ENCODE measurements at places on chromosomes 16 and 17. TPM values are rescaled to one million over a fixed set of nuclear protein-coding genes. Genes with fewer than 3 reads are reported as not detected.

- DNase-seq: no peak
Observed at GRCh38 chr17:64259922-64260321, 3.1 kb downstream of the TEX2 start.

Gene DLX4
- total RNA-seq: 0.55 TPM

Gene SLC12A3
- total RNA-seq: not detected

DNA sequence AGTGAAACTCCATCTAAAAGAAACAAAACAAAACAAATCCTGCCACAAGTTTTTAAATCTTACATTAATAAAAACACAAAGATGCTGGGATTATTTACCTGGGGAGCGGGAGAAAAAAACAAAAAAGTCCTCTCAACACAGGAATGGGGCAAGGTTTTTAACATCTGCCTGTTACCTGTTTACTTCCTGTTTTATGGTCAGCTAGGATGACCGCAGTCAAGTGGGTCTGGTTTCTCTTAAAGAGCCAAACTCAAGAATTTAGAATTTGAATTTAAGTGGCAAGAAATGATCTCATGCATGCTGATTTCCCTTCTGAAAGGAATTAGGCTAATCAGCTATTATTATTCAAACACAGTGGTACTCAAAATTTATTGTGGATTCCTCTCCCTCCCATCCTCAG is 39.7 kb upstream of the TBC1D3K start:
- DNase-seq: no peak

Gene BCO1
- not detected for total RNA-seq

DNA sequence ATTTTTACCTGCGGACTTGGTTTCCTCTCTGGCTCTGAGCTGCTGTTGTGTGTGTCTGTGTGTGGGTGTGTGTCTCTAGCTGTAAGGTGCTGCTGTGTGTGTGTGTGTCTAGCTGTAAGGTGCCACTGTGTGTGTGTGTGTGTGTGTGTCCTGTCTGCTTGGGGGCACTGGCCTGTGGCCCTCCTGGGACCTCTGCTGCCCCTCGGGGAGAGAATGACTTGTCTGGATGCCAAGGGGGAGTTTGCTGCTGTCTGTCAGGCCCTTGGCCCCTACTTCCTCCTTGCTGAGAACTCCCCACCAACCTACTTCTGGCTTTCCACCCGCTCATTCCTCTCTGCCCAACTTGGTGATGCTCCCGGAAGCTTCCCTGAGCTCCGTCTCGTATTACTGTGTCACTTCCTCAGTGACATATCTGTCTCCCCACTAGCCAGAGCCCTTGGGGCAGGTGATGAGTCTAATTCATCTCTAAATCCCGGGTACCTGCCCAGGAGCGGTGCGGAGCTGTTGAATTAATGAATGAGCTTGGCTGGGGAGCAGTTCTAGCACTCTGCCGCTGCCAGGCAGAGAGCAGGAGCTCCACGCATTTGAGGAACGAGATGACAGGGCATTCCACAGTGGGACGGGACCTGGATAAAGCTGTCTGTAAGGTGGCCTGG is 3.5 kb upstream of the LASP1NB start:
- DNase-seq: no peak

GRCh38 chr17:10628756-10629155 is 28.4 kb downstream of the MYH3 start:
- peak; percentile 82 for DNase-seq

DNA sequence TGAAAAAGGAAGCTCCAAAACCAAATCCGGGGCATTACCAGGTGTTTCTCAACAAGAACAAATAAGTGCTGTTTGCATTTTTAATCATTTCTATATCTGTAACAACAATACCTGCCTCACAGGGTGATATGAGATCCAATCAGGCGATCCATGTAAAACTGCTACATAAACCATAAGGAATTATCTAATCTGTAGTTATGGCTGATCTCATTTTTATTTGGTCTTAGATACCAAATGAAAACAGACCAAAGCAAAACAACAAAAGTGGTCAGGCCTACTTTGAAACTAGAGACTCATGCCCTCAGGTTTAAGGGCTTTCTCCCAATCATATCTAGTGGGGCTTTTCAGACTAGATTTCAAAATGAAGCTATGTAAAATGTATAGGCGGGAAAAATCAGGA is 28.3 kb downstream of the XPO6 start:
- no peak for DNase-seq

- DNase-seq: no peak
Observed at GRCh38 chr16:78256686-78257375, 157.4 kb downstream of the WWOX start.

Gene C1QTNF8
- total RNA-seq: not detected

GRCh38 chr17:1144162-1144561 is 35.6 kb downstream of the ABR start:
- DNase-seq: no peak

Gene WFDC1
- total RNA-seq: 1.4 TPM

Gene KIF19
- 1.9 TPM for total RNA-seq

Gene CSH1
- not detected for total RNA-seq

DNA sequence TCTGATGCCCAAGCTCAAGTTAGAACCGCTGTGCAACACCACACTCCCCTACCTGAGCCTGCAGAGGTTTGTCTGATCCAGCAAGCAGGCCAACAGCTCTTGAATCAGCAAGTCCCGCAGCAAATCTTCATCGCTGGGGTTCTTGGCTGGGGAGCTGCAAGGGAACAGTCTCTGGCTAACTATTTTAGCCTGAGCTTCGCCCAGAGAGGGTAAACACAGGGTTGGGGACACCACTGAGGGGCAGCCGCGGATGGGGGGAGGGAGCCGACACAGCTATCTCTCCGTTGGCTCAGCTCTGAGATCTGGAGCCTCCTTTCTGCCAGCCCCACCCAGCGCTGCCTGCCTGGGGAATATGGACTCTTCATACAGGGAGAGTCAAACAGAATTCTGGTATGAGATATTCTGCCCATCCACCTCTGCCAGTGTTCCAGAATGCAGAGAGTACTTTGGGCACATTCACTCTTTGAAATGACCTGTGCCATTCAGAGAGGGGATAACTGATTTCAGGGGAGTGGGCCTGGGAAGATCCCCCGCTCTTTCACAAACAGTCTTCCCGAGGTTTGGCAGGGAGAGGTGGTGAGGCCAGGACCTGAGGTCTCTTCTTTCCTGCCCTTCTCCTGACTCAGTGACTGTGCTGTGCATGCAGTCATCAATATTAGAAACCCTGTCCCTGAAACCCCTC is 7.4 kb downstream of the GIP start:
- no peak for DNase-seq

DNA sequence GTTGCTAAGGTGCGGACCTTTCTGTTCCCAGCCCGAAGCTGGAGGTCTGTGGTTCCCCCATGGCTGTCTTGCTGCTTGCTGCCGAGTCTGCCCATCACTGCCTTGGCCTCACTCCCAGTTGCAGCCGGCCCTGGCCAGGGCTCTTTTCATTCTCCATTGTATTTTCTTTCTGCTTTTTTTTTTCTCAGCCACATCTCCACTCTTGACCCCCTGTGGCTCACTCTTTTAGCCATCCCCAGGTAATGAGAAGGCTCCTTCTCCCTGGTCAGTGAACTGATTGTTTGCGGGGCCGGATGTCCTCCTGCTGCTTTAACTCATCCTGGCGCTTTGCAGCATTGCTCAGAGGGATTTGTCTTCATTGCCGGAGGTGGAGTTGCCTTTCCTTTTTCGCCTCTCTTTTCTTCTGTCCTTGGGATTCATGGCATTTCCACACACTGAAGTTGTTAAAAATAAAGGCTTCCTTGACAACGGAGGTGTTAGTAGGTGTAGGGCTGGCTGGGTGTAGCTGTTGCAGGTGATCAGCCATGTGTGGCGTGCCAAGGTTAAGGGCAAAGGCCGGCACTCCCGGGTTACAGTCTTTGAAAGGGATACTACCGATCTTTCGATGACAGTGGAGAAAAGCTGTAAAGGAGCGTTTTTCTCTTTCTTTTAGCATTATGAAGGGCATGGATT is 34.1 kb downstream of the MAP2K6 start:
- DNase-seq: no peak

GRCh38 chr16:17307504-17307903 is 163.3 kb downstream of the XYLT1 start:
- no peak for DNase-seq
